Stimulated activated CD8-positive, alpha-beta memory T cell treated with anti-CD3 and anti-CD28 coated beads, Interleukin-7, amount 100 ng/mL, for 1 hour (primary cell): ENCODE measurements at places on chromosomes 3 and 15.

GRCh38 chr3:192896208-192896607, 21.4 kb downstream of the MB21D2 start:
- DNase-seq: no peak

DNA sequence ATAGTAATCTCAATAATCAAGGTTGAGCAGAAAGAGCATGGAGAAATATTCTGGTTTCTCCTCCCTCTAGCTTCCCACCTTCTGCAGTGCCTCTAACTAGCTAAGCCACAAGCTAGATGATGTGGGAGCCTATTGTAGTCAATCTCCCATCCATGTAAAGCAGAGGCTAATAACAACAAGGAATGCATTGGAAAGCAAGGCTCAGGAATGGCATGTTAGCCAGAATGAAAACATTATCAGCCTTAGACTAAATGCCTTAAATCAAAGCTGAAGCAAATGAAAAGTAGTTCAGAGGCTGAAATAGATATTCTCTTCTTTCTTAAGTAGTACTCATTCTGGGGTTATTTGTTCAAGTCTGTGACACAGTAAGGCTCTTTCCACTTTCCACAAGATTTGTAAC, 350.3 kb upstream of the DPPA4 start:
- no peak for DNase-seq

GRCh38 chr3:37559461-37559860, 302.2 kb upstream of the CTDSPL start:
- DNase-seq: no peak

GRCh38 chr15:71691458-71692417, 118.6 kb upstream of the NR2E3 start:
- no peak for DNase-seq

DNA sequence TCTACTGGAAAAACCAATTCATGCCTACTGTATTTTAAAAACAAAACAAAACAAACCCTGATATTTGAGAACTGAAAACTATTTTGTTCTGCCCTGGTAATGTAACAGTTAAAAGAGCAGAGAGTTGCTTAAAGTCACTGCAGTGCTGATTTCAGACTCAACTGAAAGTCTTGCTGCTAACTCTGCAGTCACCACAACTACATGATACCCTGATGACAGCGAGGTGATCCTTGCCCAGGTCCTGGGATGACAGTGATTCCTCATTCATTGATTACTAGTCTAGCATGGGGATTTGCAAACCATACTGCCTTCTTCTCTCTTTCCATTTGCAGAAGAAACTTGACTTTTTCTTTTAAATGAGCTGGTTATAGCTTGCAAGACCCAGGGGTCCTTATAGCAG, 67.5 kb downstream of the MME start:
- no peak for DNase-seq

DNA sequence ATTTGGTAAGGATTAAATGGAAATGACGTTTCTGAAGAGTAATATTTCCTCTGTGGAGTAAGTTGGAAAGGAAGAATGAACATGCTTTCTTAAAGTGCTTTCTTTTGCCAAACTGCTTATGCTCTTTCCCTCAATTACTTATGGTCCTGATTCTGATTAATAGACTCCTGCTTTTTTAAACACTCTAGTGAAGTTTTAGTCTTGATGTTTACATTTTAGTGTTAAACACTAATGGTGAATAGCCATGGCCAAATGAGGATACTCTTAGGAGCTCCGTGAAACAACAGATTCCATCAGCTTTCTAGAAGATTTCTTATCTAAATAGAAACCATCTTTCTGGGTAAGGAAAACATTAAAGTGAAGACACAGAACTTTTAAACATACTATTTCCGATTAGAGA, 117.6 kb downstream of the P3H2 start:
- no peak for DNase-seq

DNA sequence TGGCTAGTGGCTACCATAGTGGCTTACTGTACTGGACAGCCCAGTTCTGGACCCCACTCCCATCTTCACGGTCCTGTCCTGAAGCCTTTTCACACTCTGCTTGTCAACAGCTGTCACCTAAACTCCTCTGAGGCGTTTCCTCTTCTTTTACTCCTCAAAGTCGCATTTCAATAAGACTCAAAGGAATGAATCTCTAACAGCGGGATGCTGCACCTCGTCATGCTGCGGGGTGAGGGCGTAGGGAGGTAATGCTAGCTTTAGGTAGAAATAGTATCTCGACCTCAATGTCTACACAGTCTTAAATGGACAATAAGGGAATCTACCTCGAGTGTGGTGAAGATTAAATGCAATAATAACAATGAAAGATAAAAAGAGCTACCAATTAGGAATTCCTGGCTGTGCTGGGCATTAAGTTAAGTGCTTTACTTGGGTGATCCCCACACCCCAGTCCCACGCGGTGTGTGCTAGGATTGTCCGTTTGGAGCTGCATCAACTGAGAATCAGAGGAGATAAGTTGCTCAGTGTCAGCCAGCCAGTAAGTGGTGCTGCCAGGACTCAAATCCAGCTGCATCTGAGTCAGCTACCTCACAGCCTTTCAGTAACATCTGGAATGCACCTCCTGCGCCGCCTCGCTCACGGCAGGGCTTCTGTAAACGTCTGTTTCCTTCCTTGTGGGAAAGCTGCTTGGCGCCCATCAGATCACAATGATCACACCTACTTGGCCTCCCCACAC, 14.0 kb downstream of the PLA2G4D start:
- DNase-seq: no peak

- DNase-seq: no peak
Observed at GRCh38 chr3:64104691-64105111, 81.4 kb upstream of the PSMD6 start.

- no peak for DNase-seq
Observed at GRCh38 chr15:66288551-66289185, 4.7 kb upstream of the DIS3L start.

DNA sequence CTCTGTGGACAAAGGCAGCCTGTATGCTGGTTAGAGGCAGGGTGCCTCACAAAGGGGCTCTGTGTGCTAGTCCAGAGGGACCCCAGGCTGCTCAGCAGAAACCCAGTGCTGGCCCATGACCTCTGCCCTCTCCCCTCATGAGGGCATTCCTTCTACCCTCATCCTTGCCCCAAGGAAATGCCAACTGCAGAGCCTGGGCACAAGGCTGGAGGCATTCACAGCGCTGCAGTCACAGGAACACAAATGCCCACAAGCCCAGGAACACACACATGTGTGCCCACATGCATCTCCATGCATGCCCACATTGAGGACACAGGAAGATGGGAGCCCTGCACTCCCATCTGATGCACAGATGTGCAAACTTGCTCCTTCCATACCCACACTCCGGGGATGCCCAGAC, 3.8 kb downstream of the INKA1 start:
- DNase-seq: no peak

DNA sequence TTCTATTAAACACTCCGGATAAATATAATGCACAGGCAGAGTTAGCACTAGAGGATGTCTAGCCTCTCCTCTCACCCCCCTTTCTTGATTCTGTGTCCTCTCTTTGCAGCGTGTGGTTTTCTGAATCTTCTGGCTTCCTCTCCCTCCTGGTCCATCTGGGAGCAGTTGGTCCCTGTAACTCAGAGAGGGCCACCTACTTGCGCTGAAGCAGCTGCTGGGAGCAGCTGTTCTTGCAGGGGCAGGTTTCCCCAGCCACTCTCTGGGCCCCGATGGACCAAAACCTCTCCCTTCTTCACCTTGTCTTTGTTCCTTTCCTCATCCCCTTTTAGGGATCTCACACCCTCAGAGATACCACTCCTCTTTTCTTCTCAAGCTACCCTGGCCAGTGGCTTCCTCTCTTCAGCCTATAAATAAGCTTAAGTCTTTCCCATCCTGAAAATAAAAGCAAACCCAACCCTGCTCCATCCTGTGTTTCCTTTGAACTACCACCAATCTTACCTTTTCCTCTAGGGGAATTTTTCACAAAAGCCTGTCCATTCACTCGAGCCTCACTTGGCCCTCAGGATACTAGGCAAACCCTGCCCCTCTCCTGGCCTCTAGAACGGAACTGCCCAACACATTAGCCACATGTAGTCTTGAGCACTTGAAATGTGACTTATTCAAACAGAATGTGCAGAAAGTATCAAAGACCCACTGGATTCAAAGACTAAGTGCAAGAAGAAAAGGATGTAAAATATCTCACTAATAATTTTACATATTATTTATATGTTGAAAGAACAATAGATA, 59.7 kb downstream of the STARD5 start:
- no peak for DNase-seq

- DNase-seq: no peak
Observed at GRCh38 chr3:57627976-57628375, 30.8 kb upstream of the ARF4 start.

DNA sequence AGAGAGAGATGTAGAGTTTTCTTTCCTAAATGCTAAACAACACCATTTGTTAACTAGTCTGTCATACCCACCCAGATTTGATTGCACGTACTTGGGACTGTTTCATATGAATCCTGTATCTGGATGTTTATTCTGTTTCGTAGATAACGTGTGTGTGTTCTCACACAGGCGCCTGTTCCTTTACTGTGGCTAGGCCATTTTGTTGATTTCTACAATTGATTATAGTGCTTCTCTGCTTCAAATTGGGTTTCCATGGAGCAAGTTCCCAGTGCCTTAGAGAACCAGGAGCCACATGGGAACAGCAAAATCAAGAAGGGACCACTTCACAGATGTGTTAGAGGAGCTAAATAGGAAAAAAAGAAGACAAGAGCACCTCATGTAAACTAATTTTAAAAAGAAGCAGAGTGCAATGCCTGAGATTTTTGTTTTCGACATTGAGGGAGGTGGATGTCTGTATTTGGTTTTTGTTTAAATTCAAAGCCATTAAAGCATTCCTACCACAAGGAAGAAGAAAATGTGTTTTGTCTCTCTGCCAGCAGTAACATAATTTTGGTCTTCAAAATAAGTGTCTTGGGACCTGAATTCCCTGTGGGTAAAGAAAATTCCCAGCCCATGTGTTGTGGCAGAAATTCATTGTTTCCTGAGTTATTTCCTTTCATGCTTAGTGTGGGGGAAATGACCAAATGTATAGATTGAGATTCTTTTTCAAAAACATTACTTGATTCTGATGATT, 424.0 kb upstream of the C2CD4B start:
- no peak for DNase-seq

GRCh38 chr15:68224546-68225250, 4.8 kb downstream of the CLN6 start:
- no peak for DNase-seq
